Activated CD8-positive, alpha-beta memory T cell treated with anti-CD3 and anti-CD28 coated beads for 4 hours (primary cell): ENCODE measurements at places on chromosomes 6 and 20.

DNA sequence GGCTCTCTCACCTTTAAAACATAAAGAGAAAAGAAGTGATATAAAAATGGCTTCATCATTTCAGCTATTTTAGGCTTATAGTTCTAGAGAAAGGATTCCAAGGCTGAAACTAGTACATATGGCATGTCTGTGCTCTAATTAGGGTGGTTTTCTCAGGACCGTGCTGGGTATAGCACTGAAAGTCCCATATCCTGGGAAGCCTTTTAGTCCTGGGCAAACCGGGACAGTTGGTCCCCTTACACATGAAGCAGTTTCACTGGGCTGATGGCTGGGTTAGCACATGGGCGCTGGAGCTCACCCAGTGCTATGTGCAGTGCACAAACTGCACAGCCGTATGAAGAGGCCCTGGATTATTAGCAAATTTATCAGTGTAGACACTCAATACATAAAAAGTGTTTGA lies 110.5 kb downstream of the SGK1 start:
- DNase-seq, result no peak

DNA sequence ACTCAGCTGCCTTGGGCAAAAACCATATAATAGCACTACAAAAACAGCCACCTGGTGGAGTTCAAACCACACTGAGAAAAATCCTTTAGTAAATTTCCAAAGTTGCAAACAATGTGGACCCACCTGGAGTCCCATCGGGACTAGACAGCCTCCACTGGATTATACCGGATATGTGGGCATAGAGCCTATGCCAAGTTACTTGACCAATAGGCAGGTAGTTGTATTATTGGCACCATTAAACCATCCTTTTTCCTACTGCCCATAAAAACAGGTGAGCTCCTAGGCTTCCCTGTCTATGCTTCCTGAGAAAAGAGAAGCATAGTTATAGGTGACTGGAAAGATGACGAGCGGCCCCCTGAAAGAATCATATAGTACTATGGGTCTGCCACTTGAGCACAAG lies 51.7 kb upstream of the ADGRF4 start:
- DNase-seq, result no peak

DNA sequence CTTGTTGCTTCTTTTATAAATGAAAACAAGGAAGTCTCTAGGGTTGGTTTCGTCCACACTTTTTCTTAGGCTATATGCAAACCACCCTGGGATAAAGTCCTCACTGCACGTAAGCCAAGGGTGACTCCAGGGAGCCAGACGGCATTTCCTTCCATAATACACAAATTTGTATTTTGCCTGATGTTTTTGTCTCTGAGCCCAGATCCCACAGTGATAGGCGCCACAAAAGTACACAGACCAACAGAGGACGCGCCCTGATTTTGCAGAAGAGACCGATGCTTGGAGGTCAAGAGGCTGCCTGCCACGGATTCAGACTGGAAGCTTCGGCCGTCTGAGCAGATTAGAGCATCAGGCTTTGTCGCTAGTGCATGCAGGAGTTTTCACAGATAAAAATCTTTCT lies 22.8 kb downstream of the FOXQ1 start:
- no peak for DNase-seq

GRCh38 chr6:140566781-140567277 lies 1192.4 kb upstream of the CITED2 start:
- DNase-seq, result no peak

- no peak for DNase-seq
These were observed 166.8 kb downstream of the DST start for GRCh38 chr6:56475736-56476457.

- no peak for DNase-seq
These were observed 8.0 kb upstream of the IER3 start for GRCh38 chr6:30752157-30752927.

DNA sequence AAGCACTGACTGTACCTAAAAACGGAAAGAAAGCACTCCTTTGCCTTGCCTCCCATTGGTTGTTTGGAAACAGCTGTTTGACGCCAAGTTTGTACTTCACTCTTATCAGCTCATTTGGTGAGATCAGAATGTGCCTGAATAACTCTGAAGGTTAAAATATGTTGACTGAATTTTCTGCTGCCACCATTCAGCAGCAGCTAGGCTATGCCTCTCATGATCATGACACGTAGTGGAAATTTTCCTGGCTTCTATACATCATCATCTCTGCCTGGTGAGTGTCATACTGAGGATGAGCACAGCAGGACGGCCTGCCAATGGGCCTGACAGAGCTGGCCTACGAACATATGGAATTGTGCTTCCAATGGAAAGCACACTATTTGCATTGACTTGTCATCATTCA lies 704.9 kb upstream of the CITED2 start:
- DNase-seq, result no peak

GRCh38 chr6:76453270-76453669 lies 380.8 kb upstream of the IMPG1 start:
- DNase-seq, result no peak

GRCh38 chr20:38831995-38832620 lies 26.6 kb downstream of the PPP1R16B start:
- DNase-seq, result no peak

- no peak for DNase-seq
These were observed 6.3 kb upstream of the HINT3 start for GRCh38 chr6:125950293-125950692.

- DNase-seq, result no peak
These were observed 21.0 kb upstream of the PRELID3B start for GRCh38 chr20:59063358-59064213.

- no peak for DNase-seq
These were observed 73.9 kb downstream of the JPH2 start for GRCh38 chr20:44112889-44113617.

- no peak for DNase-seq
These were observed 59.0 kb downstream of the AFG1L start for GRCh38 chr6:108353853-108354252.

DNA sequence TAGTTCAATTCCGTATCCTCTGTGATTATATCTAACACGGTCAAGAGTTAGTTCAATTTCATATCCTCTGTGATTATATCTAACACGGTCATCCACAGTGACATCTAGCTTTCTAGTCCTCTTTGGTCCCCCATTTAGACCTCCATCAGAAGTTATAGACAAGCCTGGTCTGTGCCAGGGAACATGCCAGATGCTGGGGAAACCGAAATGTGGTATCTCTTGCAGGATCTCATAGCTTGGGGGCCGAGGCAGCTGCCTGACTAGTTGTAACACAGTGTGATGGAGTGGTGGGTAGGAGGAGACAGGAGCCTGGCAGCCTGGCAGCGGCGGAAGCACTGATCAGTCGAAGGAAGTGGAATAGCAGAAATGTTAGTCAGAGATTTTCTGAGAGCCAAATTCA lies 13.8 kb upstream of the SMOC2 start:
- no peak for DNase-seq

DNA sequence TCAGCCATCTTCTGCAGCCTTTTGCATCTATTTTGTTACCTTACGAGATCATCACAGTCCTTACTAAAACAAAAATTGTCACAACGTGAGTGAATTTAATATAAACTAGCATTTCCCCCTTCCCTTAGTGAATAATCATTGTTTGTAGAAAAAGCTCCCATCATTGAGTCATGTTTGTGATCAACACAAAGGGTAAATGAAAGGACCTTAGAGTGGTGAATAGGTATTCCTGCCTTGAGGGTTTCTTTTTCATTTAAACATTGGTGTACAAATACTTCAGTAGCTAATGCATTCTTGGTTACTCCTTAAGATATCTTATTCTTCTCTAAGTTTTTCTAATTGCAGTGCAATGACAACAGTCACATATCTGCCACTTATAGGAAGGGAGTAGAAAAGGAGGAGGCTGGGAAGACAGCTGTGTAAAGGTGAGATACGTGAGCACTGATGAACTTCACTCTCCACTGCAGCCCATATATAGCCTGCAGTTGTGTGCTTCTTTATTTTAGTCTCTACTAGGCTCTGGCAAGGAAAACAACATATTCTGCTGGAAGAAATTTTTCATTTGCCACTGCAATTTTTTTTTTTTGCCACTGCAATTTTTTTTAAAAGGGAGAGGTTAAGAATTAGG lies 27.8 kb downstream of the ADGRG6 start:
- no peak for DNase-seq

DNA sequence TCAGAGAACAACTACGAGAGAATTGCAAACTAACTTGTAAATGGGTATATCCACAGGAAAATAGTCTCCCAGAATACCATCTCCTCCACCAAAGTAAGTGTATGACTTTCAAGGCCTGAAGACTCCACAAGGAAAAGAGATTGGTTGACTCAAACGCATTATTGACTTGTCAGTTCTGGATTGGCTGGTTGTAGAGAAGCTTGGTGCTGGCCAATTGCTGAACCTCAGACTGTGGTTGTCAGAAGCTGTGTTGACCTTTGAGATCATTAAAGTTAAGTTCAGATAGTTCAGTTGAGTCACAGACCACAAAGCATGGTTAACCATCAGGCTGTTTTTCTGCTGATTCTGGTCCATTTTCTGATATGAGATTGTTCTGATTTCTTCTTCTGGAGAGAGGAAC lies 388.3 kb downstream of the BMP2 start:
- DNase-seq, result no peak

GRCh38 chr20:54221996-54222890 lies 14.4 kb downstream of the PFDN4 start:
- DNase-seq, result no peak

DNA sequence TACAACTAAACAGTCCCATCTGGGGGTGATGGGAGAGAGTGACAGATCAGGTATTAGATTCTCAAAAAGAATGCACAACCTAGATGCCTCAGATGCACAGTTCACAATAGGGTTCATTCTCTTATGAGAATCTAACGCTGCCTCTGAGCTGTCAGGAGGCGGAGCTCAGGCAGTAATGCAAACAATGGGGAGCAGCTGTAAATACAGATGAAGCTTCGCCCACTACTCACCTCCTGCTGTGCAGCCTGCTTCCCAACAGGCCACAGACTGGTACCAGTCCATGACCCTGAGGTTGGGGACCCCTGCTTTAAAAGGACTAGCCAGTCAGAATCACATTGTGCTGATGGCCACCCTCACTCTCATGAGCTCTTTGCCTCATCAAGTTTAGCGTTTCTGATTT lies 247.0 kb upstream of the KCNQ5 start:
- DNase-seq, result no peak

- DNase-seq, result no peak
These were observed 330.6 kb upstream of the MARCKS start for GRCh38 chr6:113526553-113526952.

GRCh38 chr6:35532126-35532525 lies 19.4 kb upstream of the TULP1 start:
- no peak for DNase-seq

- DNase-seq, result no peak
These were observed 64.4 kb upstream of the PLEKHG1 start for GRCh38 chr6:150535151-150535804.

GRCh38 chr6:54665278-54665677 lies 181.3 kb upstream of the FAM83B start:
- no peak for DNase-seq

GRCh38 chr6:36682328-36683144 lies 4.0 kb downstream of the CDKN1A start:
- DNase-seq, result peak; percentile 28

DNA sequence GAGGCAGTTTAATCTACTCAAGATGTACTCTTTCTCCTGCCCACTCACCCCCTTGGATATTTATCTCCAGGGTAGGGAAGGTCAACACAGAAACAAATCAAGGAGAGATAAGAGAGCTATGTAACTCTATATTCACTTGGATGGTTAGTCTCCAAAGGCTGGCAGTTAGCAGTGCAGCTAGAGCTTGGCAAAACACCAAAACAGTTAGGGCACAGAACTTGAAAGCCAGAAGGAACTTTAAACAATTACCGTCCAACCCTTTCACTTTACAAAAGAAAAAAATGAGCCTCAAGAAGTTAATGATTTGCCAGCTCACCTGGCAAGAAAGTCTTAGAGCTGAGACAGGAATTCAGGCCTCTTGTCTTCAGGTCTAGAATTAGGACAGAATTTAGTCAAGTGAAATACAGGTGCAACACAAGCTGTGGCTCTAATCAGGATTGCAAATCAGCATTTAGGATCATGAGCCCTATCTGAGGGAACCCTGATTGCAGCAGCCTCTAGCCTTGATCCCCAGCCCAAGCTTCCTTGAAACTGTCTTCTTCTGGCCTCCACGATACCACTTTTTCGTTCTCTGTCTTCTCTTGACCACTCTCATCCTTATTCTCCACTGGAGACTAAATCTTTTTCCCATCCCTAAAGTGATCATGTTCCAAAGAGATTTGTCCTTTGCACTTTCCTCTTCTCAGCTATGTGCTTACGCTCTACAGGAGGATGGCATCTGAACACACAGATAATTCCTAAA lies 14.9 kb downstream of the NEDD9 start:
- no peak for DNase-seq

GRCh38 chr6:153051801-153052200 lies 49.3 kb upstream of the MTRF1L start:
- DNase-seq, result no peak

GRCh38 chr6:52076791-52077179 lies 10.6 kb downstream of the PKHD1 start:
- no peak for DNase-seq

- no peak for DNase-seq
These were observed 9.2 kb downstream of the ADAM33 start for GRCh38 chr20:3672547-3673171.

DNA sequence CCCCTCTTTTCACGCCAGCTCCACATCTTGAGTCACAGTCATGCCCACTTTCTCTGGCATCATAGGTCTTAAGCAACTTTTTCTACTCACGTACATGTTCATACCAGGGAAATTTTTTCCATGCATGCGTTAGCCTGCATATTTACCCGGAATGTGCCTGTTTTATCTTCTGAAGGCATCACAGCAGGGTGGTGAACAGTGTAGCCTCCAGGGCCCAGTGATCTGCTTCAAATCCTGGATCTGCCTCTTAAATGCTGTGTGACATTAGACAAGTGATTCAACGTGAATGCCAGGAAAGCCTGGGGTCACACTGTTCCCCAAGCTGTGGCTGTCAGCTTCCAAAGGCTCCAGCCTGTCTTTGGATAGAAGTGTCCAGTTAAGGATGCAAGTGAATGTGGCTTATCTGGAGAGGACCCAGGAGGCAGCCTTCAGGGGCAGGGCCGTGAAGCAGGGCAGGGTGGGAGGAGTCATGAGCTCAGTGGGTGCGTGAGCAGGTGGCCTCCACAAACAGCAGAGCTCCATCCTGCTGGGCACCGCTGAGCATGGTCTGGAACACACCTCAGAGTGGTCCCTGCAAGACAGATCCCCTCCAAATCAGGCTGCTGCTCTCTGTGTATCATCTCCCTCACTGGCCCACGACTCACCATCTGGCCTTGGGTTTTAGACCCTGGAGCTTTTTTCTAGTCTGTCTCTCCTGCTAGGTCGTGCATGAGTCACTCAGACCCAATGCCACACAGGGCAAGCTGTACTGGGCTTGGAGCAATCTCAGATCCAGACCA lies 30.4 kb upstream of the CD93 start:
- DNase-seq, result no peak
